ENCODE measurements at places on chromosomes 6 and 20. TPM values are rescaled to one million over a fixed set of nuclear protein-coding genes. Genes with fewer than 3 reads are reported as not detected.

Gene BTNL2
- not detected for total RNA-seq

Gene TBXT
- not detected for total RNA-seq

Gene EYA4
- total RNA-seq = 39.0 TPM

Gene VPS16
- 25.5 TPM for total RNA-seq

Gene FAM50B
- 19.6 TPM for total RNA-seq

Gene DUSP15
- total RNA-seq = not detected

Gene SKIC2
- total RNA-seq = 31.0 TPM

DNA sequence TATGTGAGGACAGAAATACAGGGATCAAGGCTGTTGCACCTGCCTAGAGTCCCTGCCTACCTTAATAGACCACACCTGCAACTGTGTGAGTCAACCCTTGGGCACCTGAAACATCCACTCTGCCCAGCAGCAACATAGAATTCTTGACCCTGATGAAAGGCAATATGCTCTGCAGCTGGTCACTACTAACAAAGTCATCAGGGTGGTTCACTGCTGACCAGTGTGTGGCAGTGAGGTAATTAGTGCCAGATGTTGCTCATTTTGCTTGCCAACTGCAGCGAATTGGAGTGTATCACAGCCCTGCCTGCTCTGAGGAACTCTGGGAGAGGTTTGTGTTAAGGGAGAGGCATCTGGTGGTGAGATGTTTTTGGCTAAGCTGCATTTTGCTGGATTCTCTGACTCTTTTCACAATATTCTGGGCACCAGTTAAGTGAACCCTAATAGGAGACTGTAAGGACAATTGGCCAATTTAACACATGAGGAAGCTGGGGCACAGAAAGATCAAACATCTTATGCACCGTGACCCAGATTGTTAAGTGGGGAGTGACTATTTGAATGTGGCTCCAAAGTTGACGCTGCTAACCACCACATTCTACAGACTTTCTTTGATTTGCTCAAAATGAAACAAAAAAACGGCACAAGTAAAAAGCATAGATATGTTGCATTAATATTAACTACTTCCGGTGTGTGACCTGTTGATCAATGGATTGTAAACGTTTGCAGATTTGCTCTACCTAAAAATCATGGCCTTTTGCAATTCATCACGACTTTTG lies 61.9 kb upstream of the OPRM1 start:
- no peak overlapping the region for H3K4me3 ChIP-seq
- DNase-seq = no peak
- no peaks in the 10 kb centered on the region for H3K27me3 ChIP-seq
- H3K4me1 ChIP-seq = no peaks in the 10 kb centered on the region
- no peaks in the 10 kb centered on the region for H3K36me3 ChIP-seq

DNA sequence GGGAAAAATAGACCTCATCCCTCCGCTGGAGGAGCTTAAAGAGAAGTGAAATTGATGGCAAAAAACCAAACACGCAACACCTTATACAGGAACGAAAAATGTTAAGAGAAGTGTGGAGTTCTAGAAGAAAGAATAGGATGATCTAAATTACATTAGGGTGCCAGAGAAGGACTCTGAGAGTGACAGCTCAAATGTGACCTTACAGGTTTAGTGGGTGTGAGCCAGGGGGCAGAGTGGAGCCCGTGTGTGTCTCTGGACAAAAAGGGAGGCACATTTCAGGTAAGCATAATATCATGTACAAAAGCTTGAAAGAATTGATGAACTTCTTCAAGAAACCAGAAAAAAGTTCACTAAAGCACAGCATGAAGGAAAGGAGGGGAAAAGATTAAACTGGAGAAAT lies 20.8 kb downstream of the HLA-DRA start:
- DNase-seq = no peak
- no peak overlapping the region for H3K4me3 ChIP-seq
- no peaks in the 10 kb centered on the region for H3K36me3 ChIP-seq
- H3K4me1 ChIP-seq = no peaks in the 10 kb centered on the region
- H3K27ac ChIP-seq = no peak overlapping the region

- DNase-seq = no peak
- no peak overlapping the region for H3K27ac ChIP-seq
- H3K36me3 ChIP-seq = no peaks in the 10 kb centered on the region
- H3K27me3 ChIP-seq = no peaks in the 10 kb centered on the region
Observed at GRCh38 chr6:118740372-118740771, 89.0 kb upstream of the CEP85L start.

DNA sequence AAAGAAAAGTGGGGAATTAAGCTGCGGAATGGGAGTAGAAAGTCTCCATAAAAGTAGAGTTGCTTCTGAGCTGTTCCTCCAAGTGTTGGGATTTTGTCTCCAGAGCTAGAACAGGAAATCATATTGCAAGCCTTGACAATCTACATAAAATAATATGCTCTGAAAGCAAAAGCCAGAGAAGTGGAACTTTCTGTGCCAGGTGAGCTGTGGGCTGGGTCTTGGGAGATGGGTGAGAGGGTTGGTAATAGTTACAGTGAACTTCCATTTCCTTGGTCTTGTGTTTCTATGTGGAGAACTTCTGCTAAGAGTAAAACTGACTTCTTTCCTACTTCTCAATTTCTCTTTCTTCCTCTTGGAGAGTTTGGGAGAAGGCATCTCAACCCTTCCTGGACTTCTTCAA lies 6.3 kb upstream of the HMGN4 start:
- no peaks in the 10 kb centered on the region for H3K36me3 ChIP-seq
- no peaks in the 10 kb centered on the region for H3K27me3 ChIP-seq
- H3K4me1 ChIP-seq = peaks cover 19% of the 10 kb centered on the region
- no peak overlapping the region for H3K4me3 ChIP-seq

DNA sequence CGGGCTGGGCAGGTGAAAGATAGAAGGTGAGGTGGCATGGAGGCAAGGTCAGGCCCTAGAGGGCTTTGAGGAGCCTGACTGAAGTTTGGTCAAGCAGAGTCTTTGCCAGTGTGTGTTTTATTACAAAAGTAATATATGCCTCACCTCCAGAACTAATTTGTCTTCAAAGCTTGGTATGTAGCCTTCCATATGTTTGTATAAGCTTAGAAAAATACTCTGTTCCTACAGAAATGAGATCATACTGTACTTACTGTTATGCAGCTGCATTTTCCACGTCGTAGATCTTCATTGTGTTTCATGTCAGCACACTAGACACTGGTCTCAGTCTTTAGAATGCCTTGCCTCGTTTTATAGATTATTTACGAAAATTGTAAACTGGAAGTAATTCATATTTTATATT lies 61.8 kb downstream of the ANKS1A start:
- no peak overlapping the region for H3K27ac ChIP-seq
- no peak for DNase-seq
- peaks cover 7% of the 10 kb centered on the region for H3K4me1 ChIP-seq
- H3K27me3 ChIP-seq = no peaks in the 10 kb centered on the region

DNA sequence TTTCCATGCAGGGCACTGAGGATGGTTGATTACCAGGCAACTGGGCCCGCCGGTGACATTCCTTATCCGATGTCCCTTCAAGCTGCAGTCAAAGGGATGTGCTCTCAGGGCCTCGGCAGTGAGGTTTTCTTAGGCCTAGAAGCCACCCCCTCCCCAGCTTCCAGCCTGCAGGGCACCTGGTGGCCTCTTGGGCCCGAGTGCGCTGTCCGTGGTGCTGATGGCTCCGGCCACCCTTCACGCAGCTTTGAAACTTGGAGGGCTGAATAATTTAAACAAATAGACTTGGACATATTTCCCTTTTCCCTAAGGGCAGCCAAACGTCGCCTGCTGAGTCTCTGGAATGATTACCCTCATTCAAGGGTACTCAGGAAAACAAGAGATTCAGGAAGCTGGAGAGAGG lies 8.9 kb upstream of the MLN start:
- no peaks in the 10 kb centered on the region for H3K36me3 ChIP-seq
- H3K27ac ChIP-seq = no peak overlapping the region
- H3K4me1 ChIP-seq = no peaks in the 10 kb centered on the region
- no peak for DNase-seq
- H3K27me3 ChIP-seq = peaks cover 64% of the 10 kb centered on the region
- no peak overlapping the region for H3K4me3 ChIP-seq

- DNase-seq = no peak
- no peaks in the 10 kb centered on the region for H3K4me1 ChIP-seq
- no peak overlapping the region for H3K4me3 ChIP-seq
Observed at GRCh38 chr6:43942616-43943015, 172.6 kb downstream of the VEGFA start.

GRCh38 chr6:57130661-57131177 lies 40.7 kb downstream of the ZNF451 start:
- no peak overlapping the region for H3K27ac ChIP-seq
- H3K4me1 ChIP-seq = peaks cover 5% of the 10 kb centered on the region
- no peaks in the 10 kb centered on the region for H3K27me3 ChIP-seq
- no peak for DNase-seq
- peaks cover 46% of the 10 kb centered on the region for H3K36me3 ChIP-seq

DNA sequence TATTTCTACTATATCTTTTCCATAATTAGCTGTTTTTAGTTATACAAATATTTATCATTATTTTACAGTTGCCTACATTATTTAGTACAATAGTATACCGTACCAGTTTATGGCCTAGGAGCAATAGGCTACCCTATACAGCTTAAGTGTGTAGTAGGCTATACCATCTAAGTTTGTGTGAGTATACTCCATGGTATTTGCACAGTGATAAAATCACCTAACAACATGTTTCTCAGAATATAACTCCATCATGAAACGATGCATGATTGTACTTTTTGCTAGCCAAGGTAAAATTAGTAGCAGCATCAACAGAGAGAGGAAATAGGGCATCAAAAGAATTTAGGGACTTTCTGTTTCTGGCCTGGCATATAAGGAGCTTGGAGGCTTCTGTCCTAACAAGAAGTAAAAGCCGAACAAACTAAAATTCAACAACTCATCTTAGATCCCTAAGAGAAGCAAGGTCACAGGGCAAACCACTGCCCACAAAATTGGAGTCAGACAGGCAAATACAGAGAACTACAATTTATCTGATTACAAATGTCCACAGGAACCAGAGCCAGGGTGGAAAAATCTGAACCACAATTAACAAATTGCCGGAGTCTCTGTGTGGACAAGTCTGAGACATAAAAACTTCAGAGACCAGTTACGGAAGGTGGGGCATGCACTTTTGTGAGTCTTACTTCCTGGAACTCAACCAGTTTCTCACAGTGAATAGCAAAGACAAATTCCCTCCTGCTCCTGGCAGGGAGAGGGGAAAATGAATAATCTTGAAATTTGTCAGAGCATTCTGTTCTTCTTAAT lies 671.4 kb downstream of the RFPL4B start:
- no peak overlapping the region for H3K27ac ChIP-seq
- H3K36me3 ChIP-seq = no peaks in the 10 kb centered on the region
- no peaks in the 10 kb centered on the region for H3K4me1 ChIP-seq
- H3K4me3 ChIP-seq = no peak overlapping the region
- no peak for DNase-seq

- H3K27me3 ChIP-seq = peaks cover 3% of the 10 kb centered on the region
- H3K36me3 ChIP-seq = no peaks in the 10 kb centered on the region
- DNase-seq = no peak
- H3K4me3 ChIP-seq = no peak overlapping the region
- no peaks in the 10 kb centered on the region for H3K4me1 ChIP-seq
Observed at GRCh38 chr20:44761423-44761822, 15.8 kb downstream of the KCNK15 start.

- H3K27ac ChIP-seq = no peak overlapping the region
- H3K4me3 ChIP-seq = no peak overlapping the region
- no peaks in the 10 kb centered on the region for H3K36me3 ChIP-seq
- no peak for DNase-seq
- H3K27me3 ChIP-seq = no peaks in the 10 kb centered on the region
Observed at GRCh38 chr6:117870486-117871242, 36.4 kb upstream of the SLC35F1 start.

DNA sequence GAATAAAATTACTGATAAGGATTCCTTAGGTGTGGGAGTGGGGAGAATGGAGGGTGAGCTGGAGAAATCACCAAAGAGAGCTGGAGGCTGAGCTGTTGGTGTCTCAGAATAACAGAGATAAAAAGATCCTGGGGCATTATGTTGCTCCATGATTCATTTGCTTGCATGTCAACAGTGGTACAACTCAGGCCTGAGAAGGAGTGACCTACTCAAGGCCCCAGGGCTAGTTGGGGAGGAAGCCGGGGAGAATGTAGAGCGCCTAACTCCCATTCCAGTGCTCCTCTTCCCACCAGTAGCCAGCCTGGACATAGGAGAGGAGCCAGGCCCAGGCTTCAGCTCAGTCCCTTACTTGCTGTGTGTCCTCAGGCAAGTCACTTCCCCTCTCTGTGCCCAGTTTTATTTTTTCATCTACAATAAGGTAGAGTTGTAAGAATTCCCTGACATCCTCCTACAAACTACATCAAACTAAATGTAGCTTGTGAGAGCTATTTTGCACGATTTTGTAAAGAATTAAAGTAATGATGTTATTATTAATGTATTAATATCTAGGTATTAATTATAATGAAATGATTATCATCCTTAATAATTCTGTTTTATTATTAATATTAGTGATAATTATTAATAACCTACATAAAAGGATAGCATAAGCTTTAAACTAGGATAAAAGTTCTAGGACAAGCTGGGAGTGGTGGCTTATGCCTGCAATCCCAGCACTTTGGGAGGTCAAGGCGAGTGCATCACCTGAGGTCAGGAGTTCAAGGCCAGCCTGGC lies 250.9 kb upstream of the SULF2 start:
- H3K27me3 ChIP-seq = peaks cover 4% of the 10 kb centered on the region
- no peaks in the 10 kb centered on the region for H3K36me3 ChIP-seq
- no peaks in the 10 kb centered on the region for H3K4me1 ChIP-seq
- DNase-seq = no peak
- no peak overlapping the region for H3K27ac ChIP-seq

- no peak for DNase-seq
- no peak overlapping the region for H3K4me3 ChIP-seq
- no peaks in the 10 kb centered on the region for H3K36me3 ChIP-seq
- H3K27me3 ChIP-seq = peaks cover 8% of the 10 kb centered on the region
Observed at GRCh38 chr20:44034965-44035635, 120.4 kb downstream of the TOX2 start.

DNA sequence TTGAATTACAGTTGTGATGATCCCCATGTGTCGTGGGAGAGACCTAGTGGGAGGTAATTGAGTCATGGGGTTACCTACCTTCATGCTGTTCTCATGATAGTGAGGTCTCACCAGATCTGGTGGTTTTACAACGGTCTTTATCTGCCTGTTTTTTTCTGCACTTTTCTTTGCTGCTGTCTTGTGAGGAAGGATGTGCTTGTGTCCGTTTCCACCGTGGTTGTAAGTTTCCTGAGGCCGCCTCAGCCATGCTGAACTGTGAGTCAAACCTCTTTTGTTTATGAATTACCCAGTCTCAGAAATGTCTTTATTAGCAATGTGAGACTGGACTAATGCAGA lies 6.5 kb upstream of the RANBP9 start:
- no peak overlapping the region for H3K27ac ChIP-seq
- H3K36me3 ChIP-seq = no peaks in the 10 kb centered on the region
- DNase-seq = no peak
- H3K4me3 ChIP-seq = no peak overlapping the region
- H3K4me1 ChIP-seq = peaks cover 2% of the 10 kb centered on the region
